ENCODE measurements at places on chromosomes 3 and 15.

- DNase-seq, result no peak
Measured at GRCh38 chr3:131750256-131750655, 247.5 kb upstream of the MRPL3 start.

DNA sequence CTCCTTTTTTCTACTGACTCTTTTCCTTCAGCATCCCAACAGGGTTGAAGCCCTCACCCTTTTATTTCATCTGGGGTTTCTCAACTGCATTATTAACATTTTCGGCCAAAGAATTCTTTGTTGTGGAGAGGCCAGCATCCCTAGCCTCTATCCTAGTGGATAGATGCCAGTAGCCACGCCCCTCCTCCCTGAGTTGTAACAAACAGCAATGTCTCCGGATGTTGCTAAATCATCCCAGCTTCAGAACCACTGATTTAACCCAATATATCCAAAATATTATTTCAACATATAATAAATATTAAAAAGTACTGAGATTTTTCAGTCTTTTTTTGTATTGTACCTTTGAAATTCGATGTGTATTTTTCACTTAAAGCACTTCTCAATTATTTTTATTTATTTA lies 2.0 kb upstream of the RNF111 start:
- no peak for DNase-seq

DNA sequence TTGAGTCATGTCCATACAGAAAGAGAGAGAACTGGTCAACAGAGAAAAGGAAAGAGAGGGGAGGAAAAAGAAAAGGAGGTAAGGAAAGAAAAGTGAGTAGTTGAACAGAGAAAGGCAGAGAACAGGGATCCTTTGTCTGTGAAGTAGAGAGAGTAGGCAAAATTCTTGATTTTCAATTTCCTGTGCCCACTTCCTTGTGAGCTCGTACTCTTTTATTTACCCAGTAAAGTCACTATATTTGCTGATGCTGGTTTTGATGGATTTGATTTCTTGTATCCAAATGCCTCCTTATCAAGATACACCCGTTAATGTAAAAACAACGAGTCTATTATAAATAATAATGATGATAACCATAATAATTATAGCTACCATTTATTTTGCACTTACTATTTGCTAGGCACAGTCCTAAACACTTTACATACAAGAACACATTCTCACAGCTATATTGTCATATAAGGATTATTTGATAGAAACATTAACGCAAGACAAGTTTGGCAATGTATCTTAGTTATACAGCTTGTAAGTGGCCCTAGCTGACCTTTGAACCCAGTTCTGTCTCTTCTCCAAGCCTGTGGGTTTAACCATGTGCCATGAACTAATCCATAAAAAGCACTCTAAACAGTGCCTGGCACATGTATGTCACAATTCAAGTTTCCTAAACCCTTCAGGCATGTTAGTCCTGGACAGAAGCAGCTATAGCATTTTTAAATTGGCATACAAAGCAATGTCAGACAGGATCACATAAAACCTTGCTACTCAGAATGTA lies 6.7 kb upstream of the P2RY1 start:
- no peak for DNase-seq

DNA sequence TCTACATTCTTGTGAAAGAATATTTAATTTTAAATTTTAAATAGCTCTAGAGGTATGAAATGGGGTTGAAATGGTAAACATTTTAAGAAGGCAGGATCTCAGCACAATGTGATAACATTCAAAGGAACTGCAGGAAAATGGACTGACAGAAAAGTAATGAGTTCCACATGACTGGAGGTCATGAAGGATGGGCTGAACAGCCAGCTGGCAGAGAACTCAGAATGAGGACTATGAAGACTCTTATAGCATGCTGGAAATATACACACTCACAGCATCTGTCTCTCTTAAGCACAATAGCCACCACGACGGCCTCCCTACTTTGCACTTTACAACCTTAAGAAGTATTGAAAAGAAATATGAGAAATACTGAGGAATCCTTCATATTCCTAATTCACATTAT lies 94.7 kb downstream of the TNIK start:
- no peak for DNase-seq

Measured in stimulated activated CD8-positive, alpha-beta memory T cell treated with anti-CD3 and anti-CD28 coated beads, Interleukin-4, amount 100 ng/mL, for 1 hour (primary cell).